ENCODE measurements at places on chromosomes 1 and 21. TPM values are rescaled to one million over a fixed set of nuclear protein-coding genes. Genes with fewer than 3 reads are reported as not detected.
A peak's percentile ranks its signal among the peaks of the same experiment; 100 is the strongest.

ADGRB2 gene
- total RNA-seq = 5.3 TPM

SYTL1 gene
- total RNA-seq = 1.6 TPM

DNA sequence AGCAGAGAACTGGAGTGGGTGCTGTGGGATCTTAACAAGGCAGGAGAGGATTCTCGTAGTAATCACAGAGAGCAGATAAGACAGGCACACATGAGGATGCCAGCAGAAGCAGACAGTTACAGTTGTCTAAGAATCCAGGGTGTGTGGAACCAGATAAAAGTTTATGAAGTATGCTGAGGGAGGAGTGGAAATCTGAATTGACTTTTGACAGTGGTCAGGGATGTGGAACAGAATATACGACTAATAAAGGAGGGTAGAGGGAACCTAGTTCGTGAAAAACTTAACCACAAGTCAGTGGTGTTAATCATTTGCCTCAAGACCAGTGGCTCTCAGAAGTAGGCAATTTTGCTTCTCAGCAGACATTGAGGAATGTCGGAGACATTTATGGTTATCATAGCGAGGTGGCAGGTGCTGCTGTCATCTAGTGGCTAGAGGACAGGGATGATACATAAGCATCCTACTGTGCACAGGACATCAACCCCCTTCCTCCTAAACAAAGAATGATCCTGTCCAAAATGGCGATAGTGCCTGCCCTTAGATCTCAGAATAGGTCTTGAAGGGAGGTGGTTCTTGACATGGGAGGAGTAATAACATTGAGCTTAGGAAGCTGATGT is 3.0 kb downstream of the LRRC8D start:
- DNase-seq = no peak

DNA sequence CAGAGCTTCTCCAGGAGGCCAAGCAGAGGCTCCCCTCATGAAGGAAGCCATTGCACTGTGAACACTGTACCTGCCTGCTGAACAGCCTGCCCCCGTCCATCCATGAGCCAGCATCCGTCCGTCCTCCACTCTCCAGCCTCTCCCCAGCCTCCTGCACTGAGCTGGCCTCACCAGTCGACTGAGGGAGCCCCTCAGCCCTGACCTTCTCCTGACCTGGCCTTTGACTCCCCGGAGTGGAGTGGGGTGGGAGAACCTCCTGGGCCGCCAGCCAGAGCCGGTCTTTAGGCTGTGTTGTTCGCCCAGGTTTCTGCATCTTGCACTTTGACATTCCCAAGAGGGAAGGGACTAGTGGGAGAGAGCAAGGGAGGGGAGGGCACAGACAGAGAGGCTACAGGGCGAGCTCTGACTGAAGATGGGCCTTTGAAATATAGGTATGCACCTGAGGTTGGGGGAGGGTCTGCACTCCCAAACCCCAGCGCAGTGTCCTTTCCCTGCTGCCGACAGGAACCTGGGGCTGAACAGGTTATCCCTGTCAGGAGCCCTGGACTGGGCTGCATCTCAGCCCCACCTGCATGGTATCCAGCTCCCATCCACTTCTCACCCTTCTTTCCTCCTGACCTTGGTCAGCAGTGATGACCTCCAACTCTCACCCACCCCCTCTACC is 19.1 kb downstream of the CSF1 start:
- DNase-seq = no peak

DNA sequence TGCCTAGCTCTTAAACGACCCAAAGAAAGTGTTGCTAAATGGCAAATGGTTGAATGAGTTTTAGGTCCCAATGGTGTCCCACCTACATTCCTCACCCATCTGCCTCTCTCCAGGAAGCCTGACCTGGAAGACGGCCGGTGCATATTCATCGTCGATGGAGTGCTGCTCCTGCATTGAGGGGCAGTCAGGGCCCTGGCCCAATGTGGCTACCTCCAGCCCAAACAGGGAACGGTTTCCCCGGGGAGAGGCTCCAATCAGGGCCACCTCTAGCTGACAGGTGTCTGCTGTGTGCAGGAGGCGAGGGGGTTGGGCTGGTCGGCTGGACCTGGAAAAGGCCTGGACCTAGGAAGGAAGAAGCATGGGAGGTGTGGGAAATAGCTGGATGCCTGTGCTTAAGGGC is 1.6 kb downstream of the GLMP start:
- peak; percentile 78 for DNase-seq

GRCh38 chr21:27532076-27532475 is 565.2 kb upstream of the ADAMTS5 start:
- DNase-seq = no peak

GRCh38 chr1:208183977-208184911 is 59.9 kb downstream of the PLXNA2 start:
- peak; percentile 85 for DNase-seq

GRCh38 chr1:198729195-198729863 is 90.5 kb downstream of the PTPRC start:
- no peak for DNase-seq
